ELR (cell line): ENCODE measurements at places on chromosomes 5 and 9.

DNA sequence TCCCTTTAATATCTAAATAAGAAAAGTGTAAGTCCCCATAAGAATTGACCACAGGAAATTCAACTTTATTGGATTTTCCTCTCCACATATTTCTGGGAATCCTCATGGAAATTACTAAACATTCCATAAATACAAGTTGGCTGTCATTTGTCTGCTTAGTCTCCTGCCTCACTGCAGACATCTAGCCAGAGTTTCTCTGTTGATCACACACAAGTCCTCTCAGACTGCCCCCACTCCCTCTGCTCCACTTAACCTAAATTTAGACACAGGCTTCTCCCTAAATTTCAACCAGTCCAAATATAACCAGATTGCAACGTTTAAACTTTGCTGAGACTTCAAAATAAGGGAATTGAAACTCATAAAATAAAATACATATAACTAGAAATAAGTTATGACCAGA is 982.1 kb downstream of the DTWD2 start:
- DNase-seq: no peak

GRCh38 chr5:131382407-131383395 is 118.8 kb downstream of the CDC42SE2 start:
- peak; percentile 80 for DNase-seq

GRCh38 chr5:60024104-60024503 is 130.6 kb upstream of the PDE4D start:
- no peak for DNase-seq

DNA sequence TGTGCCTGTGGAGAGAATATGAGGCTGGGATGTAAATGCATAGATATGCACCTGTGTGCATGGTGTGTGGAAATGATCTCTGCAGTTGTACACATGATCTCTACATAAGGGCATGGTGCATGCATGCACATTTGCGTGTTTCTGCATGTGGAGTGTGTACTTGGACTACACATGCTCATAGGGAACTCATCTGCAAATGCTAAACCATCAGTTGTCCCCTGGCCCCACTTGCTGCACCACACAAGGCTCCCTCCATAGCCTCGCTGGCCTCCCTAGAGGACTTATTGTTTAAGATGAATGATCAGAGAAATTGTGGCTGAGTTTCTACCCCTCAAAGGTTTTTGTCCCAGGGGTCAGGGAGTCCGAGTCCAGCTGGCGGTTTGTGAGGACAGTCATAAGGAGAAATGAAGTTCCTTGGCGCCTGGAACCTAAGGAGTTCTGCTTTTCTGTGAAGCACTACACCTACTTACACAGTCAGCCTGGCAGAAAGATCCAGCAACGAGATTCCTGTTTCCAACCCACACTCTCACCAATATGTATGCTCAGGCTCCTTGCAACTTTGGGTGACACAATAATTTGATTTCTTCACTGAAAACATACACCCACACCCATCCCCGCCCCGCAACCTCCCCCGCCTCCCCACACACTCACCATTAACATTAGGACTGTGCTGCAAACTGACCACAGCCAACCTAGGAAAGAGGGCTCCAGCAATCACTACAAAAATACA is 79.9 kb upstream of the CPEB4 start:
- DNase-seq: no peak

DNA sequence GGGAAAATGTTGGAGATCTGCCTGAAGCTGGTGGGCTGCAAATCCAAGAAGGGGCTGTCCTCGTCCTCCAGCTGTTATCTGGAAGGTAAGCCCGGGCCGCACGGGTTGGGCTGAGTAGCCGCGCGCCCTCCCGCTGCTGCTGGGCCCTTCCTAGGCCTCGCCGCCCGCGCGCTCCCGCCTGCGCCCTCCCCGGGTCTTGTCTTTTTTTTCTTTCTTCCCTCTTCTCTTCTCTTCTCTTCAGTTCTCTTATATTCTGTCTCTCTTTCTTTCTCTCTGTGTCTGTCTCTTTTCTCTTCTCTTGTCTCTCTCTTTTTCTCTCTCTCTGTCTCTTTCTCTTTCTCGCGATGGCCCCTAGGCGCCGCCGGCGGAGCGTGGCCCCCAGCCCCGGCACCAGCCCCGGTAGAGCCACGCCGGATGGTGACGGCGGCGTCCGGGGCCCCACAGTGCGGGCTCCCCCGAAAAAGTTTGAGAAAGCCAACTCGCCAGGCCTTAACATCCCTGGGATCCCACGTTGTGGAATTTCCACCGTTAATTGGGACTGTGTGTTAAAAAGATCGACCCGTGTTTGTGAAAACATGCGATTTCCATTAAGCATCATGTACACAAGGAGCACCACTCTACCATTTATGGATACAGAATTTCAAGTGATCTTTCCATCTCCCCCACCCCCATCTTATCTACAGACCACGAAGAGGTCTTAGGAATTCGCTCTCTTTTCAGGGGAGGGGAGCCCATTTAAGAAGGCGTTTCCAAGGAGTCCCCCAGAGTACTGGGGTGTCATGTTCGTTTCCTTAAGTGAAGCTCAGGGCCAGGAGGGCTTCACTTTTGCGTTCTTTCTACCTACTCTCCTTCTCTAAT is 616 bp downstream of the ABL1 start:
- peak; percentile 55 for DNase-seq

DNA sequence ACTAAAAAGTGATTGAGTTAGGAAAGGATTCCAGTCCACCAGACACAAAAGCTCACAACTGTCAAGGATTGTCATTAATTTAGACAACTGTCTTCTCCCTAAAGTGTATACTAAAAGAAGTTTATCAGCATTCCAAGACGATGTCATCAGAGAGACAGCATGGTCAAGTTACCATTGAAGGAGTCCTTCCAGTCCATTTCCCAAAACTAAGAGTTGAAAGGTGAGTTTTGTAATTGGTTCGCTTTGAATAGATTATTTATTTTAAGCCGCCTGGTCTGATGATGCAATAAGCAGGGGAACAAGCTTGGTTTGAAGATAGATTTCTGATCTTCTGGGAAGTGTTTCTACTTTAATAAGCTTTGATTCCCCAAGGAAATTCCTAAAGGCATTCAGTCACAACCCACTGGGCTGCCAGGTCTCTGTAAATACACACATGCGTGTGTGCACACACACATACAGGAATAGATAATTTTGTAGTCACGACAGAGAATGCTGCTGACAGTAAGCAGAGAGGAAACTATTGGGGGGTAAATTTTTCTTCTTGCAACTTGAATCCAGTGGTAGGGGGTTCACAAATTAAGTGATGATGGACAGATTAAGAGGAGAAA is 234.8 kb downstream of the PIK3R1 start:
- no peak for DNase-seq

DNA sequence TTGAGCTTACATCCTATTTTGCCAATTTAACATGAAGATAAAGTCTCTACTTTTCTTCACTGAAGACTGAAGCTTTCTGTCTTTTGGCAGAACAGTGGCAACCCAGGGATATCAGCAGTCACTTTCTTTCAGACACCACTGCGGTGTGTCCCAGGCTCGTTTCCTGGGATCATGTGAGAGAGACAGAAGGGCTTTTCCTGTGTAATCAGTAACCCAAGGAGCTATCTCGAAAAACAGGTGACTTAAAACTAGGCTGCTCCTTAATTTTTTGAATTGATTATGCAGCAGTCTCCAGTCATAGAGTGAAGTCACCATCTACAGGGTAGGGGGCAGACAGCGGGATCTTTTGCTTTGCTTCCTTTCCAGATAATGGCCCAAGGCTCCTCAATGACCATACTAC is 68.5 kb downstream of the ZNF462 start:
- DNase-seq: no peak

DNA sequence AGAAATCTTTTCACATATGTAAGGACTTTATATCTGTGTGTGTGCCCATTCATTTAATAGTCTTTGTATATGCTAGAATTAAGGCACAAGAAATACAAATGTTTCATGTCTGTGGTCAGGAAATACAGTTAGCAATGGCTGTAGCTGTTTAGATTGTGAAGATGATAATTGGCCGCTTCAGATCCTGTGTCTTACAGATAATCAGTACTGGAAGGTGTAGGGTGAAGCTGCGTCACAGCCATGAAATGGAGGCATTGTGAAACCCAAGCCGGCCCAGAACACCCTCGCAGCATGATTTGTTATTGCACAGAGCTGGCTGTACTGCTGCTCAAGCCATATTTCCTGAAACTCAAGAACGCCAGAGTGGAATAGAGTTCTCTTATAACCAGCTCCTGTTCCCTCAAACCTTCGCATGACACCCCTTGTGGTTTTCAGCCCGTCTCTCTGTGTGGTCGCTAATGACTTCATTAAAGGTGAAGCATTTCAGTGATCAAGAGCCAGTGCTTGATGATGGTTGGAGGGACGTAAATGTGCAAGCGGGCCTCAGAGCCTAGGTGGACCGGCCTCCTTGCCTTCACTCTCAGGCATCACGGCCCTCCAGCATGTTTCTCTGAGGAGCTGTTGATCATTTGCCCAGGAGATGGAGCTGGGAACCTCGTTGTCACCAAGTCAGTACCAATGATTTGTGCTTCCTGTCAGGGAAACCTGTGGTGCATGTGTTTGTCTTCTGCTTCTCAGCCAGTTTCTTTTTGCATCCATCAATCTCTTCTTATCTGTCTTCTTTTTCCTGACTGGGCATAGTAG is 80.1 kb downstream of the F2RL2 start:
- no peak for DNase-seq
